Cortex of kidney (tissue), 1 donor: ENCODE measurements at places on chromosomes 3 and 15.

GRCh38 chr3:11555211-11555782 lies 88.4 kb downstream of the VGLL4 start:
- DNase-seq, result no peak

DNA sequence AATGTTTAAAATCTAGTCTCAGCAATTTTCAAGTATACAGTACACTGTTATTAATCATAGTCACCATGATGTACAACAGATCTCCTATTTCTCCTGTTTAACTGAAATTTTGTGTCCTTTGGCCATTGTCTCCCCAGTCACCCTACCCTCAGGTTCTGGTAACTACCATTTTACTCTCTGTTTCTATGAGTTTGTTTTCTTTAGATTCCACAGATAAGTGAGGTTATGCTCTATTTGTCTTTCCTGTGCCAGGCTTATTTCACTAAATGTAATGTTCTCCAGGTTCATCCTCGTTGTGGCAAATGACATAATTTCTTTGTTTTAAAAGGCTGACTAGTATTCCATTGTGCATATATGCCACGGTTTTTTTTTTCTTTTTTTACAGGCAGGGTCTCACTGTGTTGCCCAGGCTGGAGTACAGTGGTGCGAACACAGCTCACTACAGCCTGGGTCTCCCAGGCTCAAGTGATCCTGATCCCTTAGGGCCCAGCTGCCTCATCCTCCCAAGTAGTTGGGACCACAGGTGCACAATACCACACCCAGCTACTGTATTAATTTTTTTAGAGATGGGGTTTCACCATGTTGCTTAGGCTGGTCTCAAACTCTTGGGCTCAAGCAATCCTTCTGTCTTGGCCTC lies 50.0 kb downstream of the RAB7A start:
- DNase-seq, result no peak

DNA sequence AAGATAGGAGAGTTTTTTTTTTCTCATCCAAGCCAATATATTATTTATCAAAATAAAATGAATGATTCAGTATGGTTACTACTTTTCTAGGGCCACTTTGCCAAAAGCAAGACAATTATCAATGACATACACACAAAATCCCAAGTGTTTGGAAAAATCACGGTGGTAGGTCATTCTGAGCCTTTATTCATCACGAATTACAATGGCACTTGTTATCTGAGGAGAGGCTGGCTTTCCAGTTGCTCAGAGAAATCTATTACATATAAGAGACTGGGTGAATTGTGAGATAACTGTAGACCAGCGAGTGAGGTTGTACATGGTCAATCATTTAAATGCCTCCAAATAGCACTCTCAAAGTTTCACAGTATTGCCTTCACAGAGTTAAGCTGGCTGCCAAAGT lies 20.4 kb upstream of the FGF12 start:
- no peak for DNase-seq

GRCh38 chr15:29376590-29376989 lies 107.0 kb upstream of the NSMCE3 start:
- DNase-seq, result no peak

GRCh38 chr15:92623435-92623834 lies 32.1 kb downstream of the FAM174B start:
- no peak for DNase-seq

GRCh38 chr3:160919942-160920341 lies 163.9 kb downstream of the PPM1L start:
- no peak for DNase-seq

GRCh38 chr3:116896116-116896515 lies 186.5 kb downstream of the TUSC7 start:
- DNase-seq, result no peak

DNA sequence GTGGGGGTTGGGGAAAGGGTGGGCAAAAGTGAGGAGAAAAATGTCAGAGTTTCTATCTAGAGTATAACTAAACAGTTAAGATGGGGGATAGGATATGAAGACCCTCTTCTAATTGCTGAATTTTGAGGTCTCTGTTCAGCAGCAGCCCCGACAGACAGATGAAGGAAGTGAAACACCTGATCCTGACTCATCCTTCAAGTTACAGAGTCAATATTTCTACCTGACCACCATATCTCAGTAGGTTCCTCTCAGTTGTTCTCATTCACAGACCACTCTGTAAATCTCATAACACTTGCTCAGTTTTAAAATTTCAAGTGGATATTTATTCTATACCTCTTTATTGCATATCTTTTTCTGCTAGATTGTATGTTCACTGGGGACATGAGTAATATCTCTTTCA lies 69.5 kb downstream of the CCDC54 start:
- DNase-seq, result no peak

DNA sequence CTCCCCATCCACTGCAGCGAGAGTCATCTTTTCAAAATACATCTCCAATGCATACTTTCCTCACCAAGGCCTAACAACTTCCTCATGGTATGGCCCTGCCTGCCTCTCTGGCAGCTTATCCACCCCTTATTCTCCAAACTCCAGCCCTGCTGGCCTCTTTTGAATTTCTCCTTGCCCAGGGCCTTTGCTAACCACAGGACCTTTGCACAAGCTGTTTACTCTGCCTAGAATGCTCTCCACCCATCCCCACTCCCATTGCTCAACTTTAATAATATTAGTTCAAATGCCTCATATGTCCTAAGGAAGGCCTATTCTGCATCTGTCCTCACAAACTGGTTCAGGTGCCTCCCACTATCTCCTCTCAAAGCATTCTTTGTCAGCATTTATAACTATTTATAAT lies 230.7 kb downstream of the CADPS start:
- DNase-seq, result no peak

- no peak for DNase-seq
Measured at GRCh38 chr15:89123181-89123525, 34.9 kb downstream of the ABHD2 start.

- DNase-seq, result no peak
Measured at GRCh38 chr3:74267588-74268184, 346.8 kb downstream of the CNTN3 start.

DNA sequence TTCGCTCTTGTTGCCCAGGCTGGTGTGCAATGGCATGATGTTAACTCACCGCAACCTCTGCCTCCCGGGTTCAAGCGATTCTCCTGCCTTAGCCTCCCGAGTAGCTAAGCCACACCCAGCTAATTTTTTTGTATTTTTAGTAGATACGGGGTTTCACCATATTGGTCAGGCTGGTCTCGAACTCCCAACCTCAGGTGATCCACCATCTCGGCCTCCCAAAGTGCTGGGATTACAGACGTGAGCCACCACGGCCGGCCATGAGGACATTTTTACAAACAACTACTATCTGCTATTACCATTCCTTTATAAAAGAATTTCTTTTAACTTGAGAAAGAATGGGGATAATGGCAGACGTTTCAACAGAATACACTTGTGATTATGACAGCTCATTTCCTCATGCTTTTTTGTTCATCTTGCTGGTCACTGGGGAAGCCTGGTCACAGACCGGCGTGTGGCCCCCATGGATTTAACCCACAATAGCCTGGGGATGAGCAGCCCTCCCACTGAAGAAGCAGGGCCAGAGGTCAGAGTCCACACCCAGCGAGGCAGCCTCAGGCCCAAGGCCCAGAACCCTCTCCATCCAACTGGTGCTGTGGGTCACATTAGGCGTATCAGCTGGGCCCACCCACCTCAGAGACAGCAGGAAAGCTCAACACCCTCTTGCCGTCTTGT lies 112.0 kb downstream of the LIPC start:
- no peak for DNase-seq

- DNase-seq, result no peak
Measured at GRCh38 chr15:29556380-29556779, 265.9 kb downstream of the TJP1 start.

DNA sequence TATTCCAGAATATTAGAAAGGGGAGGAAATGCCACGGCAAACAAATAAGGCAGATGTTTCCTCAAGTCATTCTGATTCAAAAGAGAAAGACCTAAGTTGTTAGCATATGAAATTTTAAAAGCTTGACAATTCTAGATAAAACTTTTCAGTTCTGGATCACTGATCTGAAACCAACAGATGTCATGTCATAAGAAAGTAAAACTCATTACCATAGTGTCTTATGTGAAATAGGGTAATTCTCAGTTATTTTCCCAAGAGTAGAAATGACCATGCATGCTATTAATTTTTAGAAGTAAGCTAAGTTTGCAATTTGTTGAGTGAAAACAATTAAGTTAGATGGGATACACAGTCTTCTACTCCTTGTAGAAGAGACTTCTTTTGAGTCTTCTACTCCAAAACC lies 630.3 kb downstream of the NAALADL2 start:
- DNase-seq, result no peak

DNA sequence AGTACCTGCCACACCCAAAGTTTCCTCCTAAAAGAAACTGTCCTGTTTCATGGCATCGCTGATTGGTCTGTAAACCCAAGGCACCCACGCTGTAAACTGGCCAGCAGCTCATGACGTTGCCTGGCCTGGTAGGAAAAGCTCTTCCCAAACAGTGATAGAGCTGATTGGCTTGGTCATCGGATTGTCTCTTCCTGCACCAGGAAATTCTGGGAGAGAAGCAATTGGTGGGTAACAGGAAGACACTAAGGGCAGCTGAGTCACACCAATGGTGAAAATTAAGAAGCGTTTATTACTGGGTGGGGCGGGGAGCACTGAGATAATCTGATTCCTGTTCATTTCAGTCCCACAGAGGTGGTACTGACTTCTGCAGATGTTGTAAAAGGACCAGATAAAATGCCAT lies 31.0 kb downstream of the KLHL6 start:
- no peak for DNase-seq

DNA sequence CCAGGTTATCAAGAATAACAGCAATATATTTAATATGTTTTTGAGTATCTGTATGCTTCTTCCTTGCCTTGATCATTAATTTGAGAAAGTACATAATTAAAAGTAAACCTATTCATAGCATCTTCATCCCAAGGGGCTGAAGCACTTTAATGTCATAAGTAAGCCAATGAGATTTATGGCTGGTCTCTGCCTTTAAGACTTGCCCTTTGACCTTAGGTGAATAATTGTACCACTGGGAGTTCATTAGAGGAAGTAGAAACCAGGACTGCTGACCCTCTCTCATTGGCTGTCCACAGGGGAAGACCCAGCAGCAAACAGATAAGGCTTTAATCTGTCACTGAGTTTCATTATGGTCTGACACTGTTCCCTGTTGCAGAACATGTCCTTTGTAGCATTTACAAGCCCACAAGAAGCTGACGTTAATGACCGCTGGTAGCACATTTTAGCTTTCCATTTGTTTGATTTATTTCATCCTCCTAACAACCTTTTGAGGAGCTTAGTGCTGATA lies 16.3 kb upstream of the ERC2 start:
- DNase-seq, result no peak

DNA sequence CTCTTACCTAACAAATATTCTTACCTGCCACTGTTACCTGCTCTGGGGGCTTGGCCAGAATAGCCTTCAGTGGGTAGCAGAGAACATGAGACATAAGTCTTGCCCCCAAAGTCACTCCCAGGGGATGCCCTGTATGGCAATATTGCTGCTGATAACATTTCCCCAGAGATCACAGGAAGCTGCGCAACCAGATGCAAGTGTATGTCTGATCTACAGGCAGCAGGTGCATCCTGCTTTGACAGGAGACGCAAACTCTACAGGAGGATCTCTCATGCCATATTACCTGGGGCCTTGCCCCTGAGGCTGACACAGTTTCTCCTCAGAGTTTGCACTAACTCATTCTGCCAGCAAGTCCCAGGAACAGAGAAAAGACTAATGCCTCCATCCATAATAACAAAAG lies 174.4 kb upstream of the LPP start:
- no peak for DNase-seq

DNA sequence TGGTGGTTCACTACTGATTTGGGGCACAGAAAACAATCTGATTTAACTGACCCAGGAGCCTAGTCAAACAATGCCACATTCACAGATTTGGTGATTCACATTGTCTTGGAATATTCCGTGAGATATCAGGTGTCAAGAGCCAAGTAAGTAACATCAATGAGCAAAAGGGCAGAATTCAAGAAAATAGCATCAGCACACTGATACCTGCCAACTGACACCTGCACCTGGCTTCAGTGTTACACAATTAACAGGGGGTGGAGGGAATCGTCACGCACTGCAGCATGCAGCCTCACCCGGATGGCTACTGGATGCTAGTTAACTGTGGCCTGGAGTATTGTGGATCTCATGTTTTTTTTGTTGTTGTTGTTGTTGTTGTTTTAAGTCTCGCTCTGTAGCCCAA lies 17.6 kb downstream of the CCNL1 start:
- DNase-seq, result no peak

GRCh38 chr15:28993051-28993719 lies 107.4 kb downstream of the APBA2 start:
- DNase-seq, result no peak

DNA sequence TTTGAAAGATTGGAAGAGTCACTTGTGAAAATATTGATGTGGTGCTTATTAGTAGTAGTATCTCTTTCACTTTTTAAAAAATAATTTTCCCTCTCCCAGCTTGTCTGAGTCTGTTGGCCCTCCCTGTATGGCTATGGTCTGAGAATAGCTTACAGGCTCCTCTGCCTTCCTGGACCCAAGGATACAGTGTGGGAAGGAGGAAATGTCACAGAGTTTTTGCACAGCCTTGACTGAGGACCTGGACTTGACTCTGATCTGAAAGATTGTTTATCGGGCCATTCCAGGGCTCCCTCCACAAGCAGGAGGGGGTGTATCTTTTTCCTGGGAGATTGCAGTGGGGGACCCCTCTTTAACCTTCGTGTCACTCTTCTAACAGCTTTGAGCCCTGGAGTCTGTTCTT lies 59.7 kb downstream of the TLNRD1 start:
- no peak for DNase-seq
